BE2C (cell line): ENCODE measurements at places on chromosomes 12 and 14.

DNA sequence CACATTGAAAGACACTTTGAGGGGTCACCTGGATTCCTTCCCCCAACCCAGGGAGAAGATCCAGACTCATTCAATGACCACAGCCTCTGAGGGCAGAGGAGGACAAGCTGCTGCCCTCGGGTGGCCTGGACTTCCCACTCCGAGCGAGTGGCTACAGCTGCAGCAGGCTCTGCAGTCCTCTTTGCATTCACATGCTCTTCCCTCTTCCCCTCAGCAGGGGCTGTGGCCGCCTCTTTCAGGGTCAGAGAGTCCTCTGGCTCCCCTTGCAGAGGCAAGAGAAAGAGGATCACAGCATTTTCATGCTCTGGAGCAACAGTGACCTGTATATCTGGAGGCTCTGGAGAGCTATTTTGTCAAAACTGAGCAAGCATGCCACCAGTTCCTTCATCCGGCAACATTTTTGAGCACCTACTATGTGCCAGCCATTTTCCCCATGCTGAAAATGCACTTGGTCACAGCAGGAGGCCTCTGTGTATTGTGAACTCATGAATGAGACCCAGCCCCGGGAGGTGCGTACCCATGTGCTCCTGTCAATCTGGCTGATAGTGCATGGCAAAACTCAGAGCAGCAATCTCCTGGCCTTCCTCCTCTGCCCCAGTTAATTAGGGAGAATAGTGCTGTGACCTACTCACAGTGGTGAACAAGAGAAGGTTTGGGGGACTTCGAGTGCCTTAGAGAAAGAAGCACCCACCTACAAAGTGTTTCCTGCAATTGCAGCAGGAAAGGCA, 42.9 kb upstream of the KCNA5 start:
- no peak for DNase-seq

GRCh38 chr12:41946106-41946505, 198.6 kb downstream of the GXYLT1 start:
- DNase-seq: no peak

DNA sequence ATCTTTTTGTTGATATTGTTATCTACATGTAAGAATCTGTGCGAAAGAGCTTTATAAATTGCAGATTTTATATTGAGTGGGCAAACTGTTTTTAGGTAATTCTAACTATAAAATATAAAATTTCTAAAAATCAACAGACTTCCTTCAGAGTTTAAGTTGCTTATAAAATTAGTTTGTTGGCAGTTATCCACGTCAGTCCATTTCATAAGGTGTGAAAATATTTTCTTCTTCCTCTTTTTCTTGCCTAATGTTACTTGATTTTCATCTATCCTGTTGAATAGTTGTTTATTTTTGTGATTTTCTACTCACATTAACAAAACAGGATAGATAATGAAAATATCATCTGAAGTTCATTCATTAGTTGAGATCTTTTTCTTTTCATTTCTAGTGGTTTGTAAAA, 58.0 kb downstream of the RASSF8 start:
- DNase-seq: no peak

DNA sequence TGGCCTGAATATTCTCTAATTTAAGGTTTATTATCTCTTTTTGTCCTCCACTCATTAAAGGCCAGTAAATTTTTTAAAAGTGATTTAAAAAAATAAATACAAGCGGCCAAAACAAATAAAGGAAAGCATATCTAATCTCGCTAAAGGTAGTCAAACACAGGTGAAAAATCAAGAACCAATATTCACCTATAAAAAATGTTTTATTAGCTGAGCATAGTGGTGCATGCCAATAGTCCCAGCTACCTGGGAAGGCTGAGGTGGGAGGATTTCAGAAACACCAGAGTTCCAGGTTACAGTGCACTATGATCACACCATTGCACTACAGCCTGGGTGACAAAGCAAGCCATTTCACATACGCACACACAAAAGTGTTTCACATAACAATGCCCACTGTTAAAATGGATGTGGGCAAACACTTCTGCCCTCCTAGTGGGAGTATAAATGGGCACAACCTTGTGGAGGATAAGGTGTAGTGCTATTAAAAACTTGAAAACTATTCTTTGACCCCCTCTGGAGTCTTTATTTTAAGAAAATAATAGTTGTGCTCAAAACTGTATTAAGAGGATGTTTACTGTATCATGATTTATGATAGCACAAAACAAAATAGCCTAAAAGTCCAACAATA, 32.7 kb upstream of the NAP1L1 start:
- no peak for DNase-seq

GRCh38 chr12:79769189-79769859, 78.6 kb upstream of the PAWR start:
- DNase-seq: no peak

DNA sequence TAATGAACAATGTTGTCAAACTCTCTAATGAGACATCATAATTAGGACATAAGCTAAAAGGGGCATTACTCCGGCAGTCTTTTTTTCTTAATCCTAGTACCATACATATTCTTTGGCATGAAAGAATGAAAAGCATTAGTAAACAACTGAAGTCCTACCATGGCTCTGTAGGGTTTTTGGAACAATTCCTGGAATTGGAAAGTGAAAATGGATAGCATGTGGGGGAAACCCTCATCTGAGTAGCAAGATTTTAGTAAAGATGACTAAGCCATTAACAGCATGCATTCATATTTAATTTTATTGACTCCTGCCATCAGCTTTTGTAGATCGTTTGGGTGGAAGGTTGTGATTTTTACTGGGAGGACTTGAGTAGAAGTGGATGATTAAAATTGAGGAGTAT, 216.2 kb upstream of the PDZRN4 start:
- DNase-seq: no peak

- DNase-seq: no peak
These were observed 60.2 kb upstream of the AMN start for GRCh38 chr14:102862154-102862773.

- DNase-seq: no peak
These were observed 14.6 kb downstream of the BEST3 start for GRCh38 chr12:69684466-69684865.

DNA sequence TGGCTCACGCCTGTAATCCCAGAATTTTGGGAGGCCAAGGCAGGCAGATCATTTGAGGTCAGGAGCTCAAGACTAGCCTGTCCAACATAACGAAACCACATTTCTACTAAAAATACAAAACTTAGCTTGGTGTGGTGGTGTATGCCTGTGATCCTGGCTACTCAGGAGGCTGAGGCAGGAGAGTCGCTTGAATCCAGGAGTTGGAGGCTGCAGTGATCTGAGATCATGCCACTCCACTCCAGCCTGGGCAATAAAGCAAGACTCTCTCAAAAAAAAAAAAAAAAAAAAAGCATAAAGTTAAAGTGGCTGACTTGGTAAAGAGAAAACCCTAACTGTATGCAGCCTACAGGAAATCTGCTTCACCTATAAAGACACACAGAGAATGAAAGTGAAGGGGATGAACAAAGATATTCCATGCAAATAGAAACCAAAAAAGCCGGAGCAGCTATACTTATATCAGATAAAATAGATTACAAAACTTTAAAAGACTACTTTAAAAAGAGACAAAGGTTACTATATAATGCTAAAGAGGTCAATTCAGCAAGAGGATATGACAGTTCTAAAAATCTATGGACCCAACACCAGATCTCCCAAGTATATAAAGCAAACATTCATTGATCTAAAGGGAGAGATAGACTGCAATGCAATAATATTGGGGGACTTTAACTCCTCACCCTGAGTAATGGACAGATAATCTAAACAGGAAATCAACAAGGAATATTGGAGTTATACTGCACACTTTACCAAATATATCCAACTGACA, 4.1 kb downstream of the CLEC2B start:
- no peak for DNase-seq
